Mesenchymal stem cell (in vitro differentiated cells and primary cell): ENCODE measurements at places on chromosomes 2 and 18.
A peak's percentile ranks its signal among the peaks of the same experiment; 100 is the strongest.

- no peak for DNase-seq
Measured at GRCh38 chr18:58249712-58250111, 205.7 kb downstream of the NEDD4L start.

DNA sequence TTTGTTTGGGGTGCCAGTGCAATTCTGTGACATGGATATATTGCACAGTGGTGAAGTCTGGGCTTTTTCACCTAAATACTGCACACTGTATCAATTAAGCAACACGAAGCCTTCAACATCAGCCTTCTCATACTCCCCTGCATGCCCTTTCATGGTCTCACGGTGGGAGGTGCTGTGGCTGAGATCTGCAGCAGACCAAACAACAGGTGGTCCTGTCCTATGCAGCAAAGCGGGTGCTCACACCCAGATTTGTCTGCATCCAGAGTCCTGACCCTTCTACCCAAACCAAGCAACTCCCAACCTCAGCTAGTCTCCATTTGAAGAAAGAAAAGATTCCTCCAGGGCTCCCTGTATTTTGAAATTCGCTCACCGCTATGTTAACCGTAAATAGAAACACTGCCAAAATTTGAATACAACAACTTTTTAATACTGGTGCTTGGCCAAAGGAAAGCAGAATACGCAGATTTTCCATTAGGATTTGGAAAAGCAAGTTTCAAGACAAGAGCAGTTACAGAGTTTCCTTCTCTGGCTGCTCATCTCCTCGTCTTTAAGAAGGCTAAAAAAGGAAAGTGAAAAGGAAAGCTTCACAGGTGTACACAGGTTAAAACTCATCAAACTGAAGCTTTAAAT is 34.9 kb downstream of the FAM168B start:
- no peak for DNase-seq

GRCh38 chr2:47076126-47076506 is 79.0 kb downstream of the STPG4 start:
- no peak for DNase-seq

DNA sequence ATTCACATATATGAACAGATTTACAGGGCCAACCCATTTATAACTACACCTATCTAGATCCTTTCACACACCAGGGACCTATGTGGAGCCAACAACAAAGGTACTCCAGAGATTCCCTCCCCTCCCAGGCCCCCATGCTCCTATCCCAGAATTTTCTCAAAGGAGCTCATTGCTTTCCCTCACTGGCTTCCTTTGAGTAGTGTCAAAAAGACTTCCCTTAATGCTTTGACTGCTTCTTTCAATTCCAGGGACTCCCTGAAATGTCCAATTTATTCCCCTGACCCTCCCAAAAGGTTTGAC is 46.6 kb downstream of the IKZF2 start:
- DNase-seq, result no peak

DNA sequence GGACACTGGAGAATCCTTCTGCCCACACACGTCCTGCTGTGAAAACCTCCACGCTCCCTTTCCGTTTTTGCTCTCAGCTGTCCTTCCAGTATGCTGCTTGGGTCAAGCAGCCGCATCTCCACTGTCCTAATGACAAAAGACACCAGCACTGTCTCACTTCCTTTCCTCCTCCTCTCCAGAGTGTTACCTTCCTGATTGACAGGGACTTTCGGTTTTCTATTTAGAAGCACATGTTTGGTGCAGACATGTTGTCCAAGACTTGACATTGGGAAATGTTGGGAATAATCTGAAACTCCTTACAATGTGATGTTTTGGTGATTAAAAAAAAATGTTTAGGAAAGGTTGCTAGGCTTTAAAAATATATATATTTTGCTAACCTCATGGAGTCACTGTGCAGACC is 226.6 kb downstream of the FAM210A start:
- no peak for DNase-seq

DNA sequence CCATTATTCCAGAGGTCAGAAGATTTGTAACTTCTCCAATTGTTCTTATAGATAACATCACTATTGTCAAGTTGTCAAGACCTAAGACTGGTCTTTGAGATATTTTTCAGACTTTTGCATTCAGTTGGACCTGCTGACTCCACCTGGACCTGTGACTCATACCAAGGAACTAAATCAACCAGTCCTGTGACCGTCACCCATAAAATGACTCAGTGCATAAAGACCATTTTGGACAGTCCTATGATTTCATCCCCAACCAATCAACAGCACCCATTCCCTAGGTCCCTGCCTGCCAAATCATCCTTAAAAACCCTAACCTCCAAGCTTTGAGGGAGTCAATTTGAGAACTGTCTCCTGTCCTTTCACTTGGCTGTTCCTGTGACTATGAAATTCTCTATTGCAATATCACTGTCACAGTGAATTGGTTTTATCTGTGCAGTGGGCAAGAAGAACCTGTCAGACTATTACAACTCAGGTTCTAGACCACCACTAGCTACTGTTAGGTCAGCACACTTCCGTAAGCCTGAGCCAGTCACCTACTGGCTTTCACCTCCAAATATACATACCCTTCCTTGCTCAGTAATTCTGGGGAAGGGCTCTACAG is 17.1 kb downstream of the DPP4 start:
- no peak for DNase-seq

DNA sequence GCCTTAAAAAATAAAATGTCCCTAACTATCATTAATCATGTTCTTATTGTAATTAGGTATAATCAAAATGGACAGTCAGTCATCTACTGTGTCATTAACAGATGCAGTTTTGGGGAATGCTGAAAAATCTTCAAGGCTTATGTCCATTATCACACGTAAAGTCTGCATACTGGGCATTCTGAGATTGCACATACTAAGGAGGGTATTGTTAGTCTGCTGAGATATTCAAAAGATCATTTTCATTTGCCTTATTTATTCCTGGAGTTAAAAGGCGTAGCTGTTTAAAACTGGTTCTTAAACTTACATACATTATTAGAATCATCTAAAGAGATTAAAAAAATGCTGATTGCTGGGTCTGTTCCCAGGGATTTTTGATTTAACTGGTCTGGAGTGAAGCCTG is 27.4 kb downstream of the KCNE4 start:
- DNase-seq, result no peak

- peak; percentile 46 for DNase-seq
Measured at GRCh38 chr2:19673213-19673791, 228.5 kb downstream of the TTC32 start.

DNA sequence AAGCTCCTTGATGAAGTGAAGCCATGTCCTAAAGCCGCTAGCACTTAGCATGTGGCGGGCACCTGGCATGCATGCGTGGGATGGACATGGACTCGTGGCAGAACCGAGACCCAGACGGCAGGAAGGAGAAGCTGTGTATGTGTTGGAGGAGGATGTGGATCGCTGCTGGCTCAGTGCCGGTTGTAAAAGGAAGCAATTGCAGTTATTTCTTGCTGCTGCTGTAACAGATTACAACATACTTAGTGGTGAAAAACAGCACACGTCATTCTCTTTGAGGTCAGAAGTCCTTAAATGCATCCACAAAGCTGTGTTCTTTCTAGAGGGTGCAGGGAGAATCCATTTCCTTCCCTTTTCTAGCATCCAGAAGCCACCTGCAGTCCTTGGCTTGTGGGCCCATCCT is 74.6 kb downstream of the AGAP1 start:
- no peak for DNase-seq

GRCh38 chr2:241546771-241547498 is 11.6 kb upstream of the BOK start:
- DNase-seq, result peak; percentile 69
